Breast epithelium (tissue), 4 donors: ENCODE measurements at places on chromosomes 2 and 18. TPM values are rescaled to one million over a fixed set of nuclear protein-coding genes. Genes with fewer than 3 reads are reported as not detected.

GRCh38 chr2:8533923-8534322 is 147.9 kb upstream of the ID2 start:
- DNase-seq: no peak

GRCh38 chr2:159118115-159118858 is 149.8 kb downstream of the TANC1 start:
- peak; percentile 92 for DNase-seq

DNA sequence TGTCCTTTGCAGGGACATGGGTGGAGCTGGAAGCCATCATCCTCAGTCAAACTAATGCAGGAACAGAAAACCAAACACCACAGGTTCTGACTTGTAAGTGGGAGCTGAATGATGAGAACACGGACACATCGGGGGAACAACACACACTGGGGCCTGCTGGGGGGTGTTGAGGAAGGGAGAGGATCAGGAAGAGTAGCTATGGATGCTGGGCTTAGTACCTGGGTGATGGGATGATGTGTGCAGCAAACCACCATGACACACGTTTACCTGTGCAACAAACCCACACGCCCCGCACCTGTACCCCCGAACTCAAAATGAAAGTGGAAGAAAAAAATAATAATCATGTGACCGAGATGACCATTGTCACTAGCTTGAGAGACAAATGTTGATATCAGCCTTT is 114.7 kb downstream of the NDUFA10 start:
- DNase-seq: no peak

DNA sequence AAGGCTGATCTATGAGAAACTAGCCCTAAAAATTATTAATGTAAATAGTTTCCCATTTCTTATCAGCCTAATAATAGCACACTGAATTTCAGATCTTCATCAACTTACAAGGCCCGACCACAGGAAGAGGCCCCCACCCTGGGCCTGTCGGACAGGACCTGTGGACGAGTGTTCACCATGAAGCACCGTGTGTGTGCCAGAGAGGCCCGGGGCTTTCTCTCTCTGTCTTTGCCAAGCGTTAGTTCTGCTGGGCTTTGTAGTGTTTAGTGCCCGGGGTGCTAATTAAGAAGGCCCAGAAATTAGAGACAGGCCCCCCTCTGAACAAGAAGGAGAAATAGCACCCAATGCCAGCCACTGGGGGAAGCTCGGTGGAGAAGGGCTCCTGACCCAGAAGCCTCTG is 265.7 kb downstream of the TWIST2 start:
- DNase-seq: no peak

KCNIP3 gene
- total RNA-seq: 14.4 TPM

MAPK4 gene
- total RNA-seq: 1.9 TPM
